GM12878 (cell line): ENCODE measurements at places on chromosomes 13 and 19. TPM values are rescaled to one million over a fixed set of nuclear protein-coding genes. Genes with fewer than 3 reads are reported as not detected.
A peak's percentile ranks its signal among the peaks of the same experiment; 100 is the strongest.

The GFY gene
- not detected in 2 replicates for polyA plus RNA-seq

The FBN3 gene
- polyA plus RNA-seq: not detected in 2 replicates

The C13orf42 gene
- not detected in 2 replicates for polyA plus RNA-seq

The ABHD17A gene
- polyA plus RNA-seq: 22.1 and 28.8 TPM in 2 replicates

The ZNF540 gene
- 0.28 and 0.54 TPM in 2 replicates for polyA plus RNA-seq

The BTBD2 gene
- polyA plus RNA-seq: 3.3 and 5.5 TPM in 2 replicates

The ZNF865 gene
- 0.17 and 0.37 TPM in 2 replicates for polyA plus RNA-seq

The RFPL4A gene
- polyA plus RNA-seq: not detected in 2 replicates

- no peak for DNase-seq
Observed at GRCh38 chr13:89796196-89796595, 1551.3 kb upstream of the MIR17HG start.

DNA sequence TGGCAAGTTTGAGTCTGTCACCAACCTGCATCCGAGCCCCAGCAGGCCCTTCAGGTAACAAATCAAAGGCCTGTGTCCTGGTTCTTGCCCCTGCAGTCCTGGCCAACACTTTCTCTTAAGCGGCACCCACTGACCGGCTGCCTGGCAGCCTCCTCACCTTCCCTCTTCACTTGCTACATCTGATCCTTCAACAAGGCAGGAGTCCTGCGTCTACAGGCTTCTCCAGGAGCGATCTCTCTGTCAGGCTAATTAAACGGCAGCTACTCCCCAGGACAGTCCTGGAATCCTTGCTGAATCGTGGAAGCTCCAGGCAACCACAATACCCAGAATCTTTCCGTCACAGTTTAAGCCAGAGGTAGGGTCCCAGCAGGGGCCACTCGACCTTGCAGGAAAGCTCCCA, 41.1 kb upstream of the GAS6 start:
- no peak for DNase-seq

DNA sequence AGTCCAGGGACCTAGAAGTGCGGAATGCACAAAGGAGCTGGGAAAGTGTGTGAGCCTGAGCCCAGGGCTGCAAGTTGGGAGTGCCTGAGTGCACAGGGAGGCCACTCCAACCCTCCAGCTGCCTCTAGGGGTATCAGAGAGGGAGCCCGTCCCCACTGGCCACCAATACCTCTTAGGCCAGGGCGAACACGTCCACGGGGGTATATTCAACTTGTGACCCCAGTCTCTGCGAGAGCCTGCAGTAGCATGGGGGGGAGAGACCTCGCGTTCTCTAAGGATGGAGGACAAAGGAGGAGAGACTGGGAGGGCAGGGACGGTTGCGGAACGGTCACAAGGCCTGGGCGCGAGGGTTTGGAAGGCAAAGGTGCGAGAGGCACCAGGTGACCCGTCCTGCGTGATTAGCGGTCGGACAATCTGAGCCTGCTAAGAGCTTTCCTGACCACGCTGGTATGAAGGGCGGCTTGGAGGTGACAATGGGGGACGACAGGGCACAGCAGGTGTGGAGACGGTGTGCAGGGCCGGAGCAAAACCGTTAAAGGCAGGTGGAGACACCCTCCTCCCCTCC, 676 bp downstream of the CD320 start:
- no peak for DNase-seq

GRCh38 chr19:11942843-11943108, 17.9 kb downstream of the ZNF700 start:
- DNase-seq: no peak

GRCh38 chr19:2759965-2760364, 20.1 kb upstream of the SLC39A3 start:
- DNase-seq: no peak

DNA sequence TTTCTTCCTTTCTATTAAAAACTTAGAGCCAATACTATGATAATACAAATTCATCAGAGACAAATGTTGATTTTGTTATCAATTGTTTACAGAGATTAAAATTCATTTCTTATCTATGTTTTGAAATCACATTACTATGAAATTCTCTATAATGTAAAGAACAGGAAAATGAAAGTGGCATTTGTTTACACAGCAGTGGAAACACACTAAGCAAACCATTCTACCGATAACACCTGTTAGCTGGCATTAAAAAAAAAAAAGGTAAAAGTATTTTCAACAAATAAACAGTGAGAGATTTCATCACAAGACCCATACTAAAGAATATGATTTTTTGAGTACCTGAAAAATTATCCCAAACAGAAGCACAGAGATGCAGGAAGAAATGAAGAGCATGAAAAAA, 4.8 kb upstream of the CCDC70 start:
- DNase-seq: no peak

- no peak for DNase-seq
Observed at GRCh38 chr13:46925486-46925885, 28.6 kb upstream of the HTR2A start.

DNA sequence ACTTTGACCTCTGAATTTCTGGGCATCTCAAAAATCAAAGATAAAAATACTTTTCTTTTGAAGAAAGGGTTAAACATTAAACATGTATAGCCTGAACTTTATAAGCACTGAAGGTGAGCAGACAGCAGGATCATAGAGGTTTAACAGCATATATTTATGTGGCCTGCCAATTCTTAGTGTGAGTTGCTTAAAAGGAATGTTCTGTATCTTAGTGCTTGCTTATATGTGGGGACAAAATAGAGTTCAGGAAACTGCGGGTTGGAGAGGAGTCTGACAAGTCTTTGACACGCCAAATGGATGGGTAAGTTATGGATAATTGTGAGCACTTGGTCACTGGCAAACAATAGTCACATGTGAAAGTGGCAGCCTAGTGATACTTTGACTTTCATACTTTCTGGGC, 1419.4 kb upstream of the SPRY2 start:
- DNase-seq: no peak

GRCh38 chr13:79373916-79374315, 32.1 kb downstream of the RBM26 start:
- DNase-seq: no peak

DNA sequence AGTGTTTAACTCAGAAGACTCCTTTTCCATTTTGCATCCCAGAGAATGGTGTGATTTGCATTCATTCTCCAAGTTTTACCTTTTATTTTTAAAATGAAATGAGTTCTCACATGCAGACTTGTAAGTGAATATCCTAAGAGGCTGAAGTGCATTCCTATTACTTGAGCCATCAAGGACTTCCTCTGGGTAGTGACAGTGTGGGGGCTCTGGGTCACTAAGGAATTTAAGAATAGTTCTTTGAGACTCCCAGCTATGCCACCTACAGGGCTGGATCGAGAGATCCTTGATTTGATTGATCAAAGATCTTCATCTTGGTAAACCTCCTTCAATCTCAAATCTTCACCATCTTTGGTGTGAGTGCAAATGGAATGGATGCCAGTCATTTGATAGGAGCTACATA, 36.3 kb upstream of the SLC10A2 start:
- DNase-seq: no peak

- no peak for DNase-seq
Observed at GRCh38 chr13:34833562-34834182, 108.4 kb upstream of the NBEA start.

- no peak for DNase-seq
Observed at GRCh38 chr19:30393046-30393445, 20.9 kb downstream of the ZNF536 start.

DNA sequence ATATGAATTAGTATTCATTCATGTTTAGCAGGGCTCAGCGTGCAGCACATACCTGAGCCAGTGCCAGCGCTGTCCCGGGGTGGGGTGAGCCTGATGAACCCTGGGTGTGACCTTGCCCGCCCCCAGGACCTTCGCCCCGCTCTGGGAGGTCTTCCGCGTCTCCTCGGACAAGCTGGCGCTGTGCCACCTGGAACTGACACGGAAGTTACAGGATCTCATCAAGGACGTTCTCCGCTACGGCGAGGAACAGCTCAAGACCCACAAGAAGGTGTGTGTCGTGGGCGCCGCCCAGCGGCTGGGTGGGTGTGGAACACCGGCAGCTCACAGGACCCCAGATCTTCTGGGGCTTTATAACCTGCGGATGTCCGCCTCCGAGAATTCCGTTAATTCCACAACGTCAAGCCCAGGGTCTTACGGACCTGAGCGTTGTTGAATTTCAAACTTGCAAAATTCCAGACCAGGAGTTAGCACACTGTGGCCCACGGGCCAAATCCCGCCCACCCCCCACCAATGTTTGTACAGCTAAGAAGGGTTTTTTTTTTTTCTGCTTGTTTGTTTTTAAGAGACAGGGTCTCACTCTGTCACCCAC, 15.4 kb downstream of the FCHO1 start:
- DNase-seq: no peak

DNA sequence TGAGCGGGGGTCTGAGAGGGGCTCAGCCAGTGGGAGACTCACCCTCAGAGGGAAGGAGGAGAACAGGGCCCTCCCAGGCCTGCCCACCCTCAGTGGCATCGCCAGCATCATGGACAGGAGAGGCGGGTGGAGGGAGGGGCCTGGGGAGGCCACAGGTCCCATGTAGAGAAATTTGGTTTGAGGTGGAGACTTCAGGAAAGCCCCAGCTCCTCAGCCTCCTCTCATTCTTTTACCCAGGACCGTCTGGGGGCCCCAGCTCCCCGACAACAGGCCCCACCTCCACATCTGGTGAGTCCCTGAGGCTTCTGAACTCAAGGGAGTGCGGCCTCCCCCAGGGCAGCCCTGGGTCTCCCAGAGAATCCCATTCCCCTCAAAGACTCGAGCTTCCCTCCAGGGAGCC, 3.1 kb downstream of the LILRB1 start:
- no peak for DNase-seq

DNA sequence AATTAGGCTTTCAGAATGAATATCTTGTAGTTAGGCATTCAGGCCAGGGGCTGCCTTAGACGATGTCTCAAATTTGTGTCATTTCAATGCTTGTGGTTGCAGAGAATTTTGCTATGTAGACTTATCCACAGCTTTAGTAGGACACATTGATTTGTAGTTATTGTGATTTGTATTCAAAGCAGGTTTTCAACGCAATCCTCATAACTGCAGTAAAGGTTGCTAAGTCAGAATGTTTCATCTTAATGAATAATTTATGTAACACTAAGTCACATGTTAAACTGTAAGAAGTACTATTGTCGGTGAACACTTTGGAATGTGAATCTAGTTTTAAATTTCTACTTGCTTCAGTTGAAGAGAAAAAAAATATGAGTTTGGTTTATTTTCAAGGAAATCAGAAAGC, 1117.2 kb upstream of the SPRY2 start:
- no peak for DNase-seq

DNA sequence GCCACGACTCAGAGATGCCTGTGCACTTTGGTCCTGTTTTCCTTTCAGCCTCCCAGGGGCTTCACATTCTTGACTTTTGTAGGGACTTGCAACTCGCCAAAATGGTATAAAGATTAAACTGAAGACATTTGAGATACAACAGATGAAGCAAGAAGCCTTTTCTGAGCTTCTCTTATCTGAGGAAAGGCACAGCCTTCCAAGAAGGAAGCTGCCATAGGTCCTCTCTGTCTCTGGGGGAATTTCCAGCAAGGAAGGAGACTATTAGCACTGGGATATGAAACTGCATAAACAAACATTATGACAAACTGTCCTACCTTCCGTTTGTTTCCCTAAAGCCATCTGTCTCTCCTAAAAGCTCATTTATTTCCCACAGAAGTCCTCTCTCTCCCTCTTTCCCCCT, 39.3 kb downstream of the TGDS start:
- DNase-seq: no peak

- no peak for DNase-seq
Observed at GRCh38 chr19:44525721-44526430, 3.6 kb downstream of the CEACAM20 start.

DNA sequence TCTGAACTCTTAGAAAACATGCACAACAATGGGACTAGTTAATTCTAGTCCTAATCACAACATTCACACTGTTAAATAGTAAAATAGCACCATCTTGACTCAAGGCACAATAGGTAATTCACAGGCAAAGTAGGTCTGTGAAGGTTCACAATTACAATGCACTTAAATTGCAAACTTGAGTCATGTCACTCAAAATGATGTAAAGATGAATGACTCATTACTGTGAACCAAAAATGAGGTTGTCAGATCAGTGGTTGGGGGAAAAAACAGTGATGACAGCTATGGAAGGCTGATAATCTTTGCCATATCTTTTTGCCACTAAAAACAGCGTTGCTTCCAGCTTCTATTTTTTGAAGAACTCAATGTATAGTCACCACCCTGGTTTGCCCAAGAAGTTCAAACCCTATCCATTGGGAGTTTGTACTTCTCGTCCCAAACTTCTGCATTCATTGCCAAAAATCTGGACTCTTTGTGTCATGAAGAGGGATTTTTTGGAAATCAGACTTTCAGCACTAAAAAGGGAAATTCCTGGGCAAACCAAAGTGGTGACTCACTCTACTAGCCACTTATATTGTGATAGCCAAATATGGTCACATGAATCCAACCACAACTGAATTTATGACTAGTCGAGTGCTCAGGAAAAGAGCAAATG, 200.9 kb upstream of the TMTC4 start:
- peak; percentile 7 for DNase-seq

DNA sequence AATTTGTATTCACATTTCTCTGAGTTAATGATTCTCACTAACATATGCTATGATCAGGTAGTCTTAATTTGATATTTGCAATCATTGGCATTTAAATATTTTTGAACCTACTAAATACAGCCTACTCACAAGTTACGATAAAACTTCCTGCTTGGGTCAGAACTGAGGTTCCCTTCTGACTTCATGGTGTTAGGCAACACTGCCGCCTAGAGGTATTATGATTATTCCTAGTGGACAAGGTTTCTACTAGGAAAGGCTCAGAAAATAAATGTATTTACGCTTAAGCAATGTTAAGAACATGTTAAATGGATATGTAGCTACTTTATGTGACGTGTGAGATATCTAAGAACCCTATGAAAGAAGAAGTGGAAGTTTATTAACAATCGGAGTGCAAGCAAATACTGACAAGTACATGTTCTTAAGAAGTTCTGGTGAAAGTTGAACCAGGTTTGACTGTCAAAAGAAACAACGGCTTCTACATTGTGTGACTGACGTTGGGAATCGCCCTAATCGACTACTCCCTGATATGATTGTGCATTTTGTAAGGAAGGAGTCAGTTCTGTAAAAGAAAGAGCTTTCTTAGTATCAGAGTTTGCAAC, 1395.8 kb downstream of the SLITRK5 start:
- no peak for DNase-seq

- no peak for DNase-seq
Observed at GRCh38 chr19:36079389-36079945, 24.8 kb downstream of the WDR62 start.

DNA sequence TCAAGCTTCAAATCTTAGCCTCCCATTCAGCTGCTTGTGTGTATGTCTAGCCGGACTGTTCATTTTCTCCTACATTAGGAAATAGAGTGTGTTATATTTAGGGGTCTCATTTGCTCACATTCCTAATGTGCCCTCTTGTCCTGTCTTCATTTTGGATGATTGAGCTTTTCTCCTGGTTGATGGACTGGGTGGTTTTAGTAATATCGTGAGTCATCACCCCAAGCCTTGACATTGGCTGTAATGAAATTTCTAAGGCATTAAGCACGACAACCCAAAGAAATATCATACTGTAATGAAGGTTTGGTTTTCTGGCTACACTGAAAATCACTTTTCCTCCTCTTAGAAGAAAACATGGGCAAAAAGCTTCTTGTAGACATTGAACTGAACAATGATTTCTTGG, 110.7 kb upstream of the WASF3 start:
- DNase-seq: no peak

GRCh38 chr13:24263632-24264031, 45.7 kb upstream of the C1QTNF9 start:
- no peak for DNase-seq
